ENCODE measurements at places on chromosomes 11 and 22.

- no peak for DNase-seq
These were observed 10.5 kb downstream of the KLHL22 start for GRCh38 chr22:20484948-20485683.

DNA sequence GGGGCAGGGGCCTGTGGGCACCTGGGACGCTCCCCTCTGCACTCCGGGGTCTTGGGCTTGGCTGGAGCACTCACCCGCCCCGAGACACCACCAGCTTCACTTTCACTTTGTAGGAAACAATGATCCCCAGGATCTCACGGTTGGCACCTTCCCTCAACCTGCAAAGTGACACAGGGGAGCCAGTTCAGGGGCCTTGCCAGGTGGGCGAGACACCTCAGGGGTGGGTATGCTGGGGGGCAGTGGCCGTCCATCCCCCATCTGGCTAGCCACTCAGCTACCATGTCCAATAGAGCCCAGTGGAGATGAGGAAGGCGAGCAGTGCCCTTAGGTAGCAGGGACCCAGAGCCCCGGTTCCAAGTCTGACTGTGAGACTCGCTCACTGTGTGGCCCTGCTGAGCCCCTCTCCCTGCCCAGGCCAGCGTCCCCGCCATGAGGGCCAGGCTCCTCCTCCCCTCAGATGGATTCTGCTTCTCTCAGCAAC, 32.3 kb downstream of the TPBGL start:
- DNase-seq: no peak

DNA sequence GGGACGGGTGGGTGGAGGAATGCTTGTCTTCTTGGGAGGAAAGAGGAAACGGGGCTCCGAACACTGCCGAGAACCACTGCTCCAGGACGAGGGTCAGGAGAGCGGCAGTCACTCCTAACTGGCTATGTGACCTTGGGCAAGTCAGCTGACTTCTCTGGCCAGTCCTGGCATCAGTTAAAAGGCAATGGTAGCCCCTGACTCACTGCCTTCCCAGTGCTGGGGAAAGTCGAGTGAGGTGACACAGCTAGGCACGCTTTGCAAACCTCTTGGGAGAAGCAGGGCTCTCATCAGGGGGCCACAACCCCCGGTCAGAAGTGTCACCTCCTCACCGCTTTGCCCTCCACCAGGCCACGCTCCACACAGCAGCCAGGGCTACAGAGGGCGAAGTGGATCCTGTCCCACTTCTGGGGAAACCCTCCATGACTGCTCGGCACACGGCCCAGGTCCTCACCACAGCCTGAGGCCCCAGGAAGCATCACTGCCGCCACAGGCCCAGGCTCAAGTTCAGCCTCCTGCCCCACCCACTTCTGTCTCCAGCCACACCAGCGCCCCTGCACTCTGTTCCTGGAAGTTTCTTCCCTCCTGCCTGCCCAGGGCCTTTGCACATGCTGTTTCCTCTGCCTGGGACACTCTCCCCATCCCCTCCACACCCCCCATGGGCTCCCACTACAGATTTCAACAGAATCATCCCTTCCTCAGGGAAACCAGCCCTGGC, 16.3 kb downstream of the IL2RB start:
- DNase-seq: no peak

GRCh38 chr11:117606211-117606610, 190.8 kb downstream of the DSCAML1 start:
- DNase-seq: no peak

DNA sequence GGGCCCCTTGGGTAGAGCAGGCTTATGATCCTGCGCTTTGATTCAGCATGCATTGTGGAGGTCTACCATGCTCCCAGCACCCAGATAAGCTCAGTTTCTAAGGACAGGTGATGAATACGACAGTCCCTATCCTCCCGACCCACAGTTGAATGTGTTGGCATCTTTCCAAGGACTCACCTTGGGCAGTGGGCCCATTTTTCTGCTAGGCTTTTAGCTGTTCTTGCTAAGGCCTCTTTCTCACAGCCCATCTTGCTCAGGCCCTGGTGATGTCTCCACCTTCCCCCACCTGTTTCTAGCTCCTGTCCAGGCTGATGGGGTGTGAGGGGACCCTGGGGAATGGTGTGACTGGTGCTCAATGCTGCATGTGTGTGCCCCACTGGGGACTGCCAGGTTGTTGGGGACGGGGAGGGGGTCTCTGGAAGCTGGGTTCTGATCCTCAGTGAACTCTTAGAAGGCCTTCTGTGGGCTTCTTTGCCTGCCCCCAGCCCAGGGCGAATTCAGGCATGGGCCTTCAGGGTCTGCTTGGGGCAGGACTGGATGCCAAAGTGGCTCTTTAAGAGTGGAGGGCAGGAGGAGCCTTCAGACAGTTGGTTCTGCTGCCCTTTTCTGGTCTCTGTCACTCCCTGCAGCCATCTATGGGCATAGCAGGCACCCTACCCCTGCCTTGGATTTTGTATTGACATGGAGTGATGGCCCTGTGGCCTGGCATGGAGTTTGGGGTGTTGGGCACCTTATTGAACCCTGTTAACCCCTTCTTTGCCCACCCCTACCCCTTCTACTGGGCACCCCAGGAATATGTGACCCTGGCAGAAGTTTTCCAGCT, 33.1 kb downstream of the PHLDB1 start:
- DNase-seq: no peak

DNA sequence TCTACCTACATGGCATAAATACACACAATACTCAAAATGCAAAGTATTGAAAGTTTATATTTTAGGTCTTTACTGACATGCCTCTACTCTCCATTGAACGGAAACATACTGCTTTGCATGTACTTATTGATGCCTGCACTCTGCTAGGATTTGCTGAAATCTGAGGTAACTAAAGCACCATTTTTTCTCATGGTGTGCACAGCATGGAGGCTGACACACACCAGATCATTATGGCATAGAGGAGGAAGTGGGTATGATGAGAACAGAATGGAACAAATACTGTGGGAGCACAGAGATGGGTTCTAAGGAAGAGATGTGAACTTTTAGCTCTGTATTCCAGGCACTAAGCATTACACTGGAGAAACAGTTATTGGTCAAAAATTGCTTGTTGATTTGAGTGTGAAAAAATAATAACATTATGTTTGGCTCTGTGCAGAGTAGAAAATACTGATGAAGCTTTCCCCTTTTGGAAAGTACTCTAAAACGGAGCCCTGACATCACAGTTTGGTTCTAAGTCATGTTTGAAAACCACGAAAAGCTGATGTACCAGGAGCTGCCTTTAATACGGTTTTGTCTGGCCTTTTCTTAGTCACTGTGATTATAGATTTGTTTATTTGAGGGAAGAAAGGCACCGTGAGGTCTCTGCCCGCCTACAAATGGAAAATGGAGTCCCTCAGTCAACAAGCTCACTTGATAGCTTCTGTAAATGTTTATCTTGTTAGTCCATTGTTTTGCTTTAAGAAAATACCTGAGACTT, 5.6 kb downstream of the OR52R1 start:
- DNase-seq: no peak

DNA sequence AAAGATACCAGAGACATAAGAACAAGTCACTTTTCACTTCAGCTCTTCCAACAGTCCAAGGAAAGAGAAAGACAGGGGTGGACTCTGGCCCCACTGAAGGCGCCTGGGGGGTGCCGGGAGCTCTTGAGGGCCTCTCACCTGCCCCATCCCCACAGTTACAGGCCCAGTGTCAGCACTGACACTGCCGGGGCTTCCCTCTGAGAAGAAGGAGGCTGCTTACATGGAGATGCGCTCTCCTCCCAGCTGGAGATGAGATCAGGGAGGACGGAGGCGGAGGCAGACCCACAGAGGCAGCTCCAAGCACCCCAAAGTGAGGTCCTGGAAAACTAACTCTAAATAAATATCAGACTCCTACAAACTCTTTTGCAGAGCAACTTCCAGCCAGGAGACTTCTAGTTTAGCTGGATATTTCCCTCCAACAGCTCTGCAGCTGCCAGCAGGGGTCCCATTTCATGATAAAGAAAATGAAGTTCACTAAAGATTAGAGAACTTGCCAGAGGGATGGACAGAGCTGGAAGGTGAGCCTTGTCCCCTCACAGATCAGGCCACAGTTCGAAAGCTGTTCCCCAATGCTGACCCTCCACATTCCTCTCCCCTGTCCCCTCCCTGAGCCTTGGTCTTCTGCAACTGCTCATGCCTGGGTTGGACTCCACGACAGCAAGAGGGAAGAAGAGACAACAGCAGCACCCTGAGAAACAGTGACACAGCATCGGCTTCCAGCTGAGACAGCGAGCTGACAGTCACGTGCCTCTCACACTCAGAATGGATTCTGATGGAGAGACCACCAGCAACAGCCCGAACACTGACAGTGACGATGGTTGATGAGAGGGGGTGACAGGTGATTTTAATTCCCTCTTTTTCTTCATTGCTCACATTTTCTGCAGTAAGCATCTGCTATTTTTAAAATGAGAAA, 5.8 kb downstream of the CARS1 start:
- no peak for DNase-seq
